ENCODE measurements at places on chromosomes 13 and 19.

DNA sequence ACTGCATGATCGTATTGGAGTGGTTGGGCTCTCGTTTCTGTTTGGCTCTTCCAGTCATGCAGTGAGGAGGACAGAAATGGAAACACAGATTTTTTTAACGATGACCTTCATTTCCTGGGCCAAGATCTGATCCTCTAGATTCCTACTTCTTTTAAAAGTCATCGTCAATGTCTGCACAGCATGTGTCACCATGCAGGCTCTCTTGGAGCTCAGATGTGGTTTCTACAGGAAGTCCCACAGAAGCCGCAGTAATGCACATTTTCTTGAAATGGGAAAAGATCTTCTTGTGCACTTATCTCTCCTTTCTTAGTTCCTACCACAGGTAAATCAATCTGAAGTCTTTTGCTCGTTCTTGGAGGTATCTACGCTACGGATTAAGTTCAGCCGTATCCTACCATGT is 626.9 kb downstream of the EFNB2 start:
- DNase-seq: no peak

DNA sequence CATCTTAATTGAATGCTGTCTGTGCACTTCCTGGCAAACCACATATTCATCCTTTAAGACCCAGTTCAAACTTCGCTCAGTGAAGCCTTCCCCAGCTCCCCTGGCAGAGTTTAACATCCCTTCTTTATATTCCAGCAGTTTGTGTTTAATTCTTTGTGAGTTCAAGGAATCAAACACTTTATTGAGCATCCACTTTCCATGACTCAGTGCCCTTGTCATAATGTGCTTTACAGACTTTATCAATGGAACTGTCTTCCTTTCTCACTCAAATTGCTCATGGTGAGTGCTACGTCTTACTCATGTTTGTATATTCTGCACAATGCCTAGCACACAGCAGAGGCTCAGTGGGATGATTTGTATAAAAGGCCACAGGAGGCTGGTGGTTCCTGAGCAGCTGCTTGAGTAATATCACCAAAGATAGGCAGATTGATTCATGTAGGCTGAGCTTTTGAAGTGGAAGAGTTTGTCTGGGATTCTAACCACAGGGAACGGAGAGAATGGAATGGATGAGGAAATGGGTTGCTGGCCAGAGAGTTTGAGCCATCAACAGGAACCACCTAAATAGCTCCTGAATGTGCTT is 44.2 kb downstream of the SERTM1 start:
- no peak for DNase-seq

DNA sequence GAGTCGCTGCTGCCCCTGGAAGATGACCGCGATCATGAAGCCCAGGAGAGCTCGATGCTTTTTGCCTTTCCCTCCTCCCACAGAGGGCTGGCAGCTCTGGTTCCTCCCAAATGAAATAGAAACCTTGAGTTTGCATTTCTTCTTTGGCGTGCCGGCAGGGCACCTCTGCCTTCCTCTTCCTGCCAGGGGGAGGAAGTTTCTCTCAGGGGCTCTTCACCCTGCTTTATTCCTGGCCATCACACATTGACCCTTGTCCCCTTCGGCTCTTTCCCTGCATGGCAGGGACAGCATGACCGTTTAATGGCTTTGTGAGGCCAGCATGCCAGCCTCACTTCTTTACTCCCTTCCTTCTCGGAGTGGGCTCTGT is 47.9 kb downstream of the ACTN4 start:
- no peak for DNase-seq

DNA sequence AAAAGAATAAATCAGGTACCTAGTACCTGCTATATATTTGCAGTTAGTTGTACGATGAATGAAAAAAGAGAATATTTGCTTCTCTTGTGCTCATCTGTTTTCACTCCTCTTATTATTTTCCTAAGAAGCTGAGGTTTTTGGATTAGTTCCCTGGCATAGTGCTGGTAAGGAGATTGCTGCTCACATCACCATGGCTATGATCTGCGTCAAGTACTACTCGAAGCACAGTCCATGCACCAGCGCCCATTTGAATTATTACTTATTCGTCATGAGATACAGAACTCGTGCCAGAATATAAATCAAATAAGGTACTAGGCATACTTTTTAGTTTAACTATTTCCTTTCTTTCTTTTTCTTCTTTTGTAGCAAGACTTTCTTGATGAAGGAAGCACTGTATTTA is 7.1 kb downstream of the SERTM1 start:
- no peak for DNase-seq

- DNase-seq: no peak
These were observed 77.3 kb downstream of the FGF9 start for GRCh38 chr13:21748166-21748565.
